GM13977 (cell line): ENCODE measurements at places on chromosomes 13 and 19.

DNA sequence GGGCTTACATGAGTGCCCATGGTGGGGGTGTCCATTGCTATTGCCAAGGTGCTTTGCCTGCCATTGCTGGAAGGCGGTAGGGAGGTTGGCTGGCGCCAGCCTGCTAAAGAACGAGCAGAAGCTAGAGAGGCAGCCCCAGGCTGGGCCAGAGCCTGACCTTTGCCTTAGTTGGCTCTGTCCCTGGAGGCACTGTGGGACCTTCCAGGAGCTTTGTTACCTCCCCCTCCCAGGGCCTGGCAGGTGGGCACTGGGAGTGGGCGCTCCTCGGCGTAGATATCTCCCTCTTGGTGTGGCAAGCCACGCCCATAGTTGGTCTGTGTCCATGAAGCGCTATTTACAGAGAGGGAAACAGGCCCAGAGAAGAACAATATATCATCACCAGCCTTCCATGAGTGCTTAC is 2.3 kb upstream of the SLC25A42 start:
- no peak for DNase-seq

DNA sequence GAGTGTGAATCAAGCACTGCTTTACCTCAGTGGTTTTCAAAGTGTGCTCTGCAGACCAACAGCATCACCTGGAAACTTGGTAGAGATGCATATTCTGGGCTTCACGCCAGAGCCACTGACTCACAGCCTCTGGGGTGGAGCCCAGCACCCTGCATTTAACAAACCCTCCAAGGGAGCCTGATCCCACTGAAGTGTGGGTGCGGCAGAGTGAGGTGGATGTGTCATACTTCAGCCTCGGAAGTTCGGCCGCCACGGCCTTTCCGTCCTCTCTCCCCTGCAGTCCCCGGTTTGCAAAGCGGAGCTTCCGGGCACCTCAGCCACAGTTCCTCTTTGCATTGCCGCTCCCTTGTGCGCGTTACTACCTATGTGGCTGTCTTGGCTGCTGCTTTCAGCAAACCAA is 33.3 kb upstream of the MICU2 start:
- no peak for DNase-seq

DNA sequence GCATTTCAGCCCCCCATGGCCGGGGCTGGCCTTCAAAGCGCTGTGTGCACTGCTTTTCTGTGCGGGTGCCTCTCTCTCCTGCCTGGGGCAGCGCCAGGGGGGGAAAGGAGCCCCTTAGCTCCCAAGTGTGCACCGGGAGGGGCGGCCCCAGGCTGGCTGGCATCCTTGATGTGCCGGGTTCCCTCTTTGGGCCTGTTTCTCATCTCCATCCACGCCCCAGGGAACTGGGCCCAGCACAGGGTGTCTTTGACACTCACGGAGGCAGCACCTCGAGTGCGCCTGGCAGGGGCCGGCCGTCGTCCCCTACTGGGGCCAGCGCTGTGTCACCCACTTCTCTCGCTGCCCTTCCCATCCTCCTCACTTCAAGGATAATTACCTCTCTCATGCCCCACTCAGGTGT is 324.3 kb downstream of the TEX29 start:
- no peak for DNase-seq

DNA sequence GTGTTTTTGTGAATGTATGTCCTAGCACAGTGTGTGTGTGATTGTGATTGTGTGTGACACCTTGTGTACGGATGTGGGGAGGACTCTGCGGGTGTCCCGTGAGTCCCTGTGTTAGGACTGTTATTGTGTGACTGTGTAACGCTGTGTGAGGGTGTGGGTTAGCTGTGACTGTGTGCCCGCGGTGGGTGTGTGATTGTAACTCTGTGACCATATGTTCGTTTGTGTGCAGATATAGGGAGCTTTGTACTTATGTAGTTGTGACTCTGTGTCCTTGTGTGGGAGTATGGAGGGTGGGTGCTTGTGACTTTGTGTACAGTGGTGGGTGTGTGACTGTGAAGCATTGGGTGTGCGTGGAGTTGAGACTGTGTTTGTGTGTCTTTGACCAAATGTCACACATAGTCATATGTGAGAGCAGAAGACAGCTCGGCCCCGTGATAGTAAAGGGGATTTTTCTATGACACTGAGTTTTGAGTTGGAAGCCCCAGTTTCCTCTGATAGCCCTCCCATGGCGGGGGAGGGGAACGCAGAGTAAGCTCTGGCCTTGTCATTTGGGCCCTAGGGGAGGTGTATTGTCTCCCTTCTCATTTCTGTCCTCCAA is 949 bp upstream of the ZNF260 start:
- DNase-seq: peak; percentile 55

- no peak for DNase-seq
These were observed 8.2 kb downstream of the FCGBP start for GRCh38 chr19:39926170-39926760.

DNA sequence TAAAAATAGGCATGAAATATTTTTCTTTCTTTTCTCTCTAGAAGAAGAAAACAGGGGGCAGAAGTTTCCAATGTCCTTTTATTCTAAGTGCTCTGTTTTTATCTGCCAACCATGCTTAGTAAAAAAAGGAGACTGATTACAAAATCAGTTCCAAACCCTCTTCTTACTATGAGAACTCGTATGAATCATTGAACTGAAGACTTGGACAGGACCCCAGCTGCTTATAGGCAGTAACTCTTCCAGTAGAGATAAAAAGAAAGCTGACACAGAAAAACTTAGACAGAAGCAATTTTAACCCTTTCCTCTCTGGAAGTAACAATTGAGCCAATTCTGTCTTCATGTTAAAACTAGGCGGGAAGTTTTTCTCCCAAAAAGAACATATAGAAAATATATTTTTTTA is 24.5 kb upstream of the FREM2 start:
- DNase-seq: no peak

DNA sequence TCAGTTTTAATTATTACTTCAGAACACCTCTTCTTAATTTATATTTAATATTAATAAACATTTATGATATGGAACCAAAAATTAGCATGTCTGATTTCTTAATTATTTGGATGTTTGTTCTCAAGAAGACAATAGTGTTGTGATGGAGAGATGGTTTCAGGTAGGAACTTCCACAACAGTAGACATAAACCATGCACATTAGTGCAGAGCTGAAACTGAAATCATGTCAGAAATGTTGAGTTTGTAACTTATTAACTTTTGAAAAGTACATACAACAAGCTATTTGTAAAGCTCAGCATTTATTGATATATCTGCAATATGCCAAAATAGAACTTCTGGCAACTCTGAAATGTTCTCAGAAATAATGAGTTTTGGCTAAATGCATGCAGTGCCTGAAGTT is 11.8 kb upstream of the EDNRB start:
- no peak for DNase-seq

DNA sequence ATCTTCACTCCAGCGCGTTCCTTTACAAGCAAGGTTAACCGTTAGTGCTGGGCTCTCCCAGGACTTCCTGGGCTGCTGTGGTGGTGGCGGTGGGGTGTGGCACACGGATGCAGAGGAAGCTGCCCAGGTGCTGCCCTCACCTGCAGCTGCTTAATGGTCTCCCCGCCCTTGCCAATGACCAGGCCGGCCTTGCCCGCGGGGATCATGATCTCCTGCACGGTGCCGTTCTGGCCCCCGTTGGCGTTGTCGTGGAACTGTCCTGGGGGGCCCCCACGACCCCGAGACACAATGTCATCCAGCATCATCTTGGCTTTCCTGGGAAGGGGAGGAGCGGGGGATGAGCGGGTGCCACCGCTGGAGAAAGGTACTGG is 6.1 kb downstream of the KHSRP start:
- no peak for DNase-seq

- DNase-seq: no peak
These were observed 51.8 kb downstream of the F2RL3 start for GRCh38 chr19:16940626-16941025.

DNA sequence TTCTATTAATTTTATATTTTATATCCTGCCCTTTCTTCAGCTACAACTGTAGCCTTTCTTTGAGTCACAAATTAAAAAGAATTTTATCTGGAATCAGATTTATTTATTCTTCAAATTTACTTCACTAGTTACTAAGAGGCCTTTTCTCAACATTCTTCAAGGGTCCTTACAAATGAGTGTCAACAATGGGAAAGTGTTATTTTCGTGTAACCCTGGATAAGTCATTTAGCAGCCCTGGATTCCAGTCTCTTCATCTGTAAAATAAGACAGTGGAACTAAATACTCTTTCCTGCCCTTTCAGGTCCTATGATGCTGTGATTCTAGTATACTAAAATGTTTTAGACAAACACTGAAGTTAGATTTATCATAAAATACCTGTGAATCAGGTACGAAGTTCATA is 397.0 kb downstream of the KLF12 start:
- DNase-seq: no peak

GRCh38 chr19:4391306-4391693 is 9.0 kb downstream of the SH3GL1 start:
- DNase-seq: no peak

DNA sequence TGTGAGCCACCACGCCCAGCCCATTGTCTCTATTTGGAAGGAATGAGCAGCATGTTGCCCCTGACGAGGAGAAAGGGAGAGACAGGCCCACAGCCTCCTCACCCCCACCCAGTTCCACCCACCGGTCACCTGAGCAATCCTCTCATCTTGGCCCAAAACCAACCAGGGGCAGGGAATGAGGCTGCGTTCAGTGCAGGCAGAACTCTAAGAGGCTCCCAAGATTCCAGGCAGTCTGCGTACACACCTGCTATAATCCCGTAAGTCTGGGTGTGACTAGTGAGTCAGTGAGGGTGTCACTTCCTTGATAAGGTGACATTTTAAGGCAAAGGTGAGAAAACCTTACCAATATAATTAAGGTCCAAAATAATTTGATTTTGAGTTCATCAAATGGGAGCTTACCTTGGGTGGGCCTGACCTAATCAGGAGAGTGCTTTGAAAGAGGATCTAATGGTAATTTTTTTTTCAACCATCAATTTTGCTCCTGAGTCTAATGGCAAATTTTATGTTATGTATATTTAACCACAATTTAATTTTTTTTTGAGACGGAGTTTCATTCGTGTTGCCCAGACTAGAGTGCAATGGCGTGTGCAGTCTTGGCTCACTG is 26.9 kb upstream of the KLF2 start:
- no peak for DNase-seq

GRCh38 chr13:35127466-35127865 is 185.4 kb downstream of the NBEA start:
- no peak for DNase-seq

GRCh38 chr19:1699386-1699785 is 47.0 kb upstream of the TCF3 start:
- no peak for DNase-seq

GRCh38 chr19:44356383-44357111 is at the start of gene ZNF112:
Gene ZNF112 (minus strand): TSS chr19:44356680. CDS start chr19:44340539, 16,141 bp downstream.
- no peak for DNase-seq

DNA sequence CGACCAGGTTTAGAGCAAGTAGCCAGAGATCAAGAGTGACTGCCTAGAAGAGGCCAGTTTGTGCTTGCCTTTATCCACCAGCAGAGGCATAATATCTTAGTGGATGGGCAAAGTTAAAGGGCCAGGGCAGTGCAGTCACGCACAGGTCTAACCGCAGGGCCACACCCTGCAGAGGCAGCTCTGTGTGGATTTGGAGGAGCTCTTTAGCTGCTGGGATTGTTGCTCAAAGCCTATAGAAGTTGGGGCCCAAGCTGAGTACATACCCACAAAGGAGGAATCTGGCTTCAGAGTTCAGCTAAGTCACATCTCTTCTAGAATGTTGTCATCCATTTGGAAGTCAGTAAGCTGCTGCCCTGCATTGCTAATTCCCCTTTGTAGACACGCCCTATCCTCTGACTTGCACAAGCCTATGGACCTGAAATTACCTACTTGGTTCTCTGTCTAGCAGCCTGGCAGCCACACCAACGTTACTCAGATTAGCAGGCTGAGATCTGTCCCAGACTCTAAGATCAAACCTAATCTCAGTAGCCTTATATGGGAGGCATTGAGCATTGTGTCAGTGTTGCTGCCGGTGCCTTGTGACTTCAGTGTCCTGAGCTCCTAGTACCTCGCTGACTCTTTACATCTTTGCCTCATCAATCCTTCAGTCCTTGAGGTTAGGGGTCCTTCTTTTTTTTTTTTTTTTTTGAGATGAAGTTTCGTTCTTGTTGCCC is 102.9 kb upstream of the STARD13 start:
- no peak for DNase-seq

- DNase-seq: no peak
These were observed 1.0 kb upstream of the SLC7A10 start for GRCh38 chr19:33226550-33227241.
